ENCODE measurements at places on chromosomes 5 and 9.

DNA sequence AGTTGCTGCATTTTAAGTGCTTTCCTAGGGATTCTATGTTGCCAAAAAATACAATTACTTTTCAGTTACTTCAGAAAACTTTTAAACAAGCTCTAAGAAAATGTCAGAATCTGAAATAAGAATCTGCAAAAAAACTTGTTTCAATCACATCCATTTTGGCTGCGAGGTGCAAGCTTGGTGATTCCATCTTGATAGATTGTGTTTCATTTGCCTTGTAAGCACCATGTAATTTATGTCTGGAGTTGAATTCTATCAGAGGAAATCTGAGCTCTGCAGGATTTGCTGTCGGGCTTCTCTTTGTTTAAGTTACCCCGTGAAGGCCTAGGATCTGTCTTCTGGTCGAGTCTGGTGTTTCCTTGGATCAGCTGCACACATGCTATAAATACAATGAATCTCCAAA lies 40.4 kb upstream of the MAN2A1 start:
- DNase-seq = no peak

- no peak for DNase-seq
Measured at GRCh38 chr5:103111468-103111867, 8.5 kb downstream of the GIN1 start.

DNA sequence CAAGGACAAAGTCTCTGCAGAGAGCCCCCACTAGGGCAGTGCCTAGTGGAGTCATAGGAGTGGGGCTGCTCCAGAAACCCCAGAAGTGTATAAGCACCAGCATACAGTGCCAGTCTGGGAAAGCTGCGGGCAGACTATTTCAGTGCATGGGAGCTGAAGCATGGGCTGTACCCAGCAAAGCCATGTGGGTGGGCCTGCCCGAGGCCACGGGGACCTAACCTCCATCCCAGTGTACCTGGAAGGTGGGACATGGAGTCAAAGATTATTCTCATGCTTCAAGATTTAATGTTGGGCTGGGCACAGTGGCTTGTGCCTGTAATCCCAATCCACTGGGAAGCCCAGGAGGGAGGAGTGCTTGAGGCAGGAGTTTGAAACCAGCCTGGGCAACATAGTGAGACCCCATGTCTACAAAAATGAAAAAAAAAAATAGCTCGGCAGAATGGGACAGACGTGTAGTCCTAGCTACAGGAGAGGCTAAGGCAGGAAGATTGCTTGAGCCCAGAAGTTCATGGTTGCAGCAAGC lies 36.7 kb downstream of the PTPDC1 start:
- no peak for DNase-seq

DNA sequence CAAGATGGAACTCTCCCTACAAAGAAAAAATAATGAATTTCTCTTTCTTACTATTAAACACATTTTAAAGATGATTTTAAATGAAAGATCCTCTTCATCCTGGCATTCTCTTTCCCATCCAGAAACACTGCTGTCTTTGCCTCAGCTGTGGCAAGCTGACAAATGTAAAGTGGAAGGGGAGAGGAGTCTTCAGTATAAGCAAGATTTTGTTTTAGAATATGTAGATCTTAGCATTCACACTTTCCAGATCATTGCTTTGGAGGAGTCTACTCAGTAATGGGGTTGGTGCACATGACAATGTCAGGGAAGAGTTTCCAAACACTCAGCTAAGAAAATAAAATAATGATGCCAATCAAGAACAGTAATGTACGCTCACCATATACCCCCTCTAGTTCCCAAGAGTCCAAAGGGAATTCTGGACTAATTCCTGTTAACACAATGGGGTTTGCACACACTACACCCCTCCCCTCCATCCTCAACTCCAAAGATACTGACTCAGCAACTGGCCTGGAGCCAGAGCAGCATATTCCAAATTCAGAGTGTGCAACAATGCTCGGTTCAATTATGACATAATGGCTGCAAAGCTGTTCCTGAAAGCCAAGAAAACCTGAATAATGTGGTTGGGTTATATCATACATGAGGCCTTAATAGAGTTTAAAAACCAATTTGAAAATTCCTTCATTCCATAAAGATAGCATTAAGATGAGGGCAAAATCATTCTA lies 4.6 kb downstream of the C5orf63 start:
- DNase-seq = peak; percentile 80

DNA sequence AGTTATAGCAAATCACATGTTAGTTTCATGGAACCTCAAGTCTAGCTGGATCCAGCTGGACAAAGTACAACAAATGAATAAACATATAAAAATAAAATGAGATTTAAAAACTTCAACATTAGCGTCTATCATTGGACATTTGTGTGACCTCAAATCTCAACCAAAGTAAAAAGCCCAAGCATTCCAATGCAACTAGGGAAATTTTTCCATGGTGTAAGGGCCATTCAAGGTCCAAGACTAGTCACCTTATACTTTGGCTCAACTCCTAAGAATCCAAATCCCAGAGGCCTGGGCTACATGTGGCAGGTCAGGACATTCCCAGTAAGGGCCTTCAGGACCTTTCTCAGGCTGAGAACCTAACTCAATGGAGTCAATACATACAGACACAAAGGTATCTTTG lies 137.4 kb upstream of the DMAC1 start:
- DNase-seq = no peak

GRCh38 chr9:110214586-110215355 lies 6.8 kb upstream of the C9orf152 start:
- DNase-seq = no peak

Measured in astrocyte of the cerebellum (primary cell).